ENCODE measurements at places on chromosomes 12 and 14. TPM values are rescaled to one million over a fixed set of nuclear protein-coding genes. Genes with fewer than 3 reads are reported as not detected.

- DNase-seq = peak; percentile 49
These were observed 711 bp downstream of the SBNO1 start for GRCh38 chr12:123363740-123364531.

DNA sequence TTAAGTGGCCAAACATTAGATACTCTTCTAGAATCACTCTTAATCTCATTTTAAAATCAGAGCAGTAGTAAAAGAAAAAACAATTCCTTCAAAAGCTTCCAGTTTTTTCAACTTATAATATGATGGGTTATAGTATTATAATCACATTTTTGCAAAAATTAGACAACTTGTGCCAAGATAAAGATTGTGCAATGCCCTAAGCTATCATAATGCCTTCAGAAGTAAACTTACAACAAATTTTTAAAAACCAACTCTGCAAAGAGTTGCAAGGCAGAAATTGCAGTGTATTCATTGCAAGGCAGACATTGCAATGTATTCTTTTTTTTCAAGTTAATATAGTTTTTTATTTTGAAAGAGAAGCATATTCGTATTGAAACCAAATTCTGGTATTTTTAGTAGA is 47.2 kb upstream of the KITLG start:
- DNase-seq = no peak

- no peak for DNase-seq
These were observed 96.4 kb downstream of the EFCAB11 start for GRCh38 chr14:89858089-89858488.

GRCh38 chr14:34461334-34462131 is 507 bp downstream of the SPTSSA start:
- DNase-seq = peak; percentile 58

The ASB2 gene
- not detected for polyA plus RNA-seq

DNA sequence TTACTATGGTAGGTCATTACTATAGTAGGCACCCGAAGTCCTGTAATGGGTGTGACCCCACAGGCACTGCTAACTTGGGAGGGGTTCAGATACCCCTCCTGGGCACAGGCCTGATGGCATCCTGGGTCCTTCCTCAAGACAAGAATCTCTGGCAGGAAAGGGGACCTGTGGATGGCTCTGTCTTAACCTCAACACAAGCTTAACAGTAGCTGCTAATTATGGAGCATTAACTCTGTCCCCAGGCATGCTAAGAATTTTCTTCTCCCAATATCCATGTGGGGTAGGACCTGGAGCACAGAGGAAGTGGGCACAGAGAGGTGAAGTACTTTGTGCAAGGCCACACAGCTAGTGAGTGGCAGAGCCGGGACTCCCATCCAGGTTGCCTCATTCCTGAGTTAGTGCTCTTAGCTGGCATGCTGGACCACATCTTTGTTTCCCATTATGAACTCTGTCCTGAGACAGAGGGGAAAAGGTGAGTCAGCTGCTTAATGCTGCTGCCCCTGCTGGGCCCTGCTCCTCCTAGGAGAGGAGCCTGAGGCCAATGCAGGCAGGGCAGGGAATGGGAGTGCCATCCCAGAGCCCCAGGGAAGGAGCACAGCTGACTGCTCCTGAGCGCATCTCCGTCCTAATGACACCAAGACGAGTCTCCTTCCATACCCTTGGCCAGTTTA is 32.1 kb downstream of the GALNT16 start:
- DNase-seq = no peak

The KITLG gene
- polyA plus RNA-seq = 2.7 TPM

The RAB15 gene
- polyA plus RNA-seq = 34.3 TPM

- DNase-seq = no peak
These were observed 13.8 kb downstream of the ACTN1 start for GRCh38 chr14:68965261-68965761.

The KRT72 gene
- not detected for polyA plus RNA-seq

The LRRC9 gene
- polyA plus RNA-seq = not detected

GRCh38 chr14:45868377-45868776 is 615.4 kb upstream of the MIS18BP1 start:
- DNase-seq = no peak

- no peak for DNase-seq
These were observed 121.2 kb upstream of the RTL1 start for GRCh38 chr14:101024686-101025085.

- no peak for DNase-seq
These were observed 13.8 kb downstream of the NFKBIA start for GRCh38 chr14:35390577-35391387.

The NANOG gene
- polyA plus RNA-seq = not detected

The ENDOU gene
- polyA plus RNA-seq = not detected

DNA sequence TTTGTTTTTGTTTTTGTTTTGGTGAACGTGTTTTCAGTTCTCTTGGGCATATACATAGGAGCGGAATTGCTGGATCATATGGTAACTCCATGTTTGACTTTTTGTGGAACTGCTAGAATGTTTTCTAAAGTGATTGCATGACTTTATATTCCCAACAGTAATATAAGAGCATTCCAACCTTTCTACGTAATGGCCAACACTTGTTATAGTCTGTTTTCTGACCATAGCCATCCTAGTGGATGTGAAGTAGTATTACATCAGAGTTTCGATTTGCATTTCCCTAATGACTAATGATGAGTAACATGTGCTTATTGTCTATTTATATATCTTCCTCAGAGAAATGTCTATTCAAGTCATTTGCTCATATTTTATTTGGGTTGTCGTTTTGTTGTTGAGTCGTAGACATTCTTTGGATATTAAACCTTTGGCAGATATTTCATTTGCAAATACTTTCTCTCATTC is 268.7 kb downstream of the AEBP2 start:
- DNase-seq = no peak

- peak; percentile 51 for DNase-seq
These were observed 10.2 kb upstream of the RNASE10 start for GRCh38 chr14:20494935-20495766.

All from endothelial cell of umbilical vein (primary cell).